ENCODE measurements at places on chromosomes 1 and 21. TPM values are rescaled to one million over a fixed set of nuclear protein-coding genes. Genes with fewer than 3 reads are reported as not detected.

GRCh38 chr1:232579958-232580941 is 49.7 kb downstream of the SIPA1L2 start:
- no peak for DNase-seq

GRCh38 chr1:87805666-87806378 is 477.1 kb downstream of the LMO4 start:
- DNase-seq, result no peak

DNA sequence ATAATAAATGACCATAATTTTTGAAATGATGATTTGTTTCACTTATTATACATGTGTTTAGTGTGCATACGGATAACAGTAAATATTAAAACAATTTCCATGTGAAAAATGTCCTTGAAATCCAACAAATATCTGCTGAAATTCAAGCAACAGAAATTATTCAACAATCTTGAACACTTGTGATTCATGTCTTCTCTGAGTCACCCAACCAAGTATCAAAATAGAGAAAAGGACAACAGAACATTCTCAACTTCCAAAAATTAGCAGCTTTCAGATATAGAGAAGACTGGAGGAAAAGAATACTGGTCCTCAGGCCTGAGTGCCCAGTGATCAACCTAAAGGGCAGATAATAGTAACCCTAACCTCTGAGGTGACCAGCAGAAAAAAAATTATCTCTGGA is 90.8 kb downstream of the VAV3 start:
- no peak for DNase-seq

GRCh38 chr1:224387302-224387912 is 30.7 kb downstream of the CNIH4 start:
- DNase-seq, result no peak

- DNase-seq, result no peak
Measured at GRCh38 chr1:44598167-44598566, 76.1 kb downstream of the TMEM53 start.

Gene CSF1
- 4.6 TPM for total RNA-seq

Gene B3GALT5
- not detected for total RNA-seq

Gene NR1I3
- total RNA-seq, result not detected

Gene RNU1-2
- under 0.01 TPM for total RNA-seq

Gene KRTCAP2
- 157 TPM for total RNA-seq

Data from dermis microvascular lymphatic vessel endothelial cell (primary cell).